Endothelial cell of umbilical vein (primary cell): ENCODE measurements at places on chromosomes 4 and X.

DNA sequence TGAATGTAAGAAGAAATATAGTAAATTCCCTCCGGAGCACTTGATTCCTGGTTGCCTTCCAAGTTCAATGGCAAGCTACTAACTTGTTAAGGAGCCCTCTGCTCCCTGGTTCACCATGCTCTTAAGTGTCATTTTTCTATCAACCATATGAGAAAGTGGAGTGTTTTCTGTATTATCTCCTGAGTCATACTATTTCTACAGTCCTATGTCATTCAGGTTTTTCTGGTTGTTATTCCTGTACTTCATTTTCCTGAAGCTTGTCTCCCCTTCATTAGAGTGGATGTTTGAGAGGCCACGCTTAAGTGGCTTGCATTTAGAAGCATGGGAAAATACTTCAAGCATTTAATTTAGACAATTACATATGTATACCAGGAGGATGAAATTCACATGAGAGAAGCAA, 14.7 kb upstream of the EPGN start:
- no peak for DNase-seq

DNA sequence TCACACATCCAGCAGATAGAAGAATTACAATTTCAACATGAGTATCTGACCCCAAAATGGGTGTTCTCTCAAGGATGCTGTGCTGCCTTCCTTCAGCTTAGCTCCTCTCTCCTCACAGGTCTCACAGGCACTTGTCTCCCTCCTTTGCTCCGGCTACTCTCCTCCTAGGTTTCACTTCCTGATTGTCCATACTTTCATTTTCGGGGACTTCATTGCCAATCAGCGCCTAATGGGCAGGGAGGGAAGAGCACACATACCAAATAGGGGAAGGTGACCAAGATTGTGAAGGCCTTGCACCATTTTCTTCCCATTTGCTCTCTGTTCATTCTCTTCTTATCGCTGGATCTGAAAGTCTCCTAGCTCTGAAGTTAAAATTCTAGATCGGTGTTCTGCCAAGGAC, 125.4 kb upstream of the EOLA2 start:
- DNase-seq: no peak

DNA sequence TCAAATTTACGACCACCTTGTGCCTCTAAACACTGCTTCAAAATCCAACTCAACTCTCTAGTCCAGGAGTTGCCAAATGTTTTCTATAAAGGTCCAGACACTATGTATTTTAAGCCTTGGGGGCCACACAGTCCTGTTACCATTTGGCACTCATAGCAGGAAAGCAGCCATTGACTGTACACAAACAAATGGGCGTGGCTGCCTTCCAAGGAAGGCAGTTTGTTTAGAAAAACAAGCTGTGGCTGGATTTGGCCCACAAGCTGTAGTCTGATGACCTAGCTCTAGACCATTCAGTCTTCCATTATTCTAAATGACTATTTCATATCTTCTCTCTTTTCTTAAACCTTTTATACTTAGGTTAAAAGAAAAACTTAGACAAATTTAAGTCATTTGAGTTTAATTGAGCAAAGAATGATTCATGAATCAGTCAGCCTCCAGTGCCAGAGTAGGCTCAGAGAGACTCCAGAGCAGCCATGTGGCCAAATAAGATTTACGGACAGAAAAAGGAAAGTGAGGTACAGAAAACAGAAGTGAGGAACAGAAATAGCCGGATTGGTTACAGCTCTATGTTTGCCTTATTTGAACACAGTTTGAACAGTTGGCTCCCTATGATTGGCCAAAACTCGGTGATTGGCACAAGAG, 825.8 kb upstream of the LCORL start:
- no peak for DNase-seq

DNA sequence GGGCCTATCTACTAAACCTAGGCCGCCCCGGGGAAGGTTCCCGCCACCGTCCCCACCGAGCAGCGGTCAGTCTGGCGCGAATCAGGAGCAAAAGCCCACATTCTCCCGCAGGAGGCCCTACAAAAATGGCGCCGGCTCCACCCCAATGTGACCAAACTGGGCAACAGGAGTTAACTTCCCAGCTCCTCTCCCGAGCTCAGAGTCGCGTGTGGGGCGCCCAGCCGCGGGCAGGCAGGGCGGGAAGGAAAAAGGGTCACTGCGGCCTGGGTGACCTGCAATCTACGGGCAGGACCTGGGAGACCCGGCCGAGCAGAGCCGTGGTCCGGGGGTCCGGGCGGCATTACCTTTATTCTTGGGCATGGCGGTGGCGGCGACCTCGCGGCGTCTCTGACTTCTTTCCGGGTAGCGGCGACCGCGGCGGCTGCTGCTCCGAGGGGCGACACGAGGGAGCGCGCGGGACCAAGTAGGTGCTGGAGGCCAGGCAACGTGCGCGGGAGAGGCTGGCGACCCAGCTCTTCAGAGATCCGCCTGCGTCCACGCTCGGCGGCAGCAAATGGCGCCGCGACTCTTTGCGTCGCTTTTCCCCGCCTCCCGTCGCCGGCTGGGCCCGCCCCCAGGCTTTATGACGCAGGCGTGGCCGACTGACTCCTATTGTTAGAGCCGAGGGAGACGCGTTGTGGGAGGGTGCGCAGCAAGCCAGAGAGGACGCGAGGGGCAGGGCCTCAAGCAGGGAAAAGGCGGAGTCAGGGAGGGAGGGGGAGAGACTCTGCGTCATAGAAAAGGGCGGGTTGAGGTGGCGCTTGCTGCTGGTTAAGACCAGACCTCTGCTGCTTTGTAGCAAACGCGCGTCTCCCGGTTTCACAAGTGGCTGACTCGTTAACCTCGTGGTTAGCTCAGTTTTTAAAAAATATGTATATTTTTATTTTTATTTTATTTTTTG, at the start of gene EIF1AX:
EIF1AX (minus strand) TSS at position 558 of the 940 bp plus-strand sequence; CDS start at position 360, 198 bp downstream.
- DNase-seq: peak; percentile 98

GRCh38 chrX:78747489-78747888, at the start of gene LPAR4:
LPAR4 (plus strand) TSS chrX:78747720; CDS start chrX:78754870, 7,150 bp downstream.
- peak; percentile 1 for DNase-seq

GRCh38 chrX:8310409-8310808, 139.3 kb upstream of the VCX2 start:
- DNase-seq: no peak

- DNase-seq: no peak
Observed at GRCh38 chrX:121570072-121570841, 522.8 kb downstream of the GLUD2 start.

DNA sequence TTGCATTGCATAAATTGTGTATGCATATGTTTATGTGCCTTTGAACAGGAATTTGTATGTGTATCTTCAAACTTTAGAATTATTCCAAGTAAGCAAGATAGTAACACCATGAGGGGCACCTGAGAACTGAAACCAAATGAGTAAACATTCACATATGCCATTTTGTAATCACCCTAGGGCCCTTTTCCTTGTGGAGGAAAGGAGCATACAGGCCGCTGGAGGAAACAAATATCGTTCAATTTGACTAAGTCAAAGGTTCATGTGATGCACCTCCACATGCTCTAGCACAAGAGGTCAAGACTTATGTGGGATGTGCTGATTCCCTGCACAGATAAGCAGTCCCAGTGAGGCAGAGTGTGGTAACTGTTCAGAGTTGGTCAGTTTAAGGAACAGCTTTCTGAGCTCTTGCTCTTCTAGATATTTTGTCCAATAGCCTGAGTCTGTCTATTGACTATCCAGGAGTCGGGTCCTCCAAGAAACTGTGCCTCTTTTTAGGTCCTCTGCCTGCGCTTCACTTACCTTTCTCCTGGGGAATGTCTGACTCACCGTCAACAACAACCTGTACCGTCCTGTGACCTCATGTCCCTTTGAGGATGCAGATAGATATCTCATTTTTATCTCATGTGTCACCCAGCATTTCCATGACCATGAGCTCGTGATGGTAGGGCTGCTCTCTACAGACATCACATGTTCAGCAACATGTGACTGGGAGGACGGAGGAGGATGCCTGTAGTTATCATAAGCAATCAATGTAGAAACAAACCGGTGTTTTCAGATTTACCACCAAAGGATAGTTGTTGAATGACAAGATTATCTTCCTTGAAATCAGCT, 196.9 kb downstream of the NWD2 start:
- no peak for DNase-seq

- no peak for DNase-seq
Observed at GRCh38 chrX:53262189-53262917, 19.0 kb downstream of the IQSEC2 start.

DNA sequence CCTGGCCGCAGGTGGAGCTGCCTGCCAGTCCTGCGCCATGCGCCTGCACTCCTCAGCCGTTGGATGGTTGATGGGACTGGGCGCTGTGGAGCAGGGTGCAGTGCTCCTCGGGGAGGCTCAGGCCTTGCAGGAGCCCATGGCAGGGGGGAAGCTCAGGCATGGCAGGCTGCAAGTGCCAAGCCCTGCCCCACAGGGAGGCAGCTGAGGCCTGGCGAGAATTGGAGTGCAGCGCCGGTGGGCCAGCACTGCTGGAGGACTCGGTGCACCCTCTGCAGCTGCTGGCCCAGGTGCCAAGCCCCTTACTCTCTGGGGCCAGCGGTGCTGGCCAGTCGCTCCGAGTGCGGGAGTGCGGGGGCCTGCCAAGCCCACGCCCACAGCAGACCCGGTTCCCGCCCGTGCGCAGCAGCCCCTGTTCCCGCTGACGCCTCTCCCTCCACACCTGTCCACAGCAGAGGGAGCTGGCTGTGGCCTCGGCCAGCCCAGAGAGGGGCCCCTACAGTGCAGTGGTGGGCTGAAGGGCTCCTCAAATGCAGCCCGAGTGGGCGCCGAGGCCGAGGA, 275.9 kb upstream of the FRG1 start:
- no peak for DNase-seq

GRCh38 chr4:108570993-108571569, 49.3 kb upstream of the RPL34 start:
- DNase-seq: no peak

DNA sequence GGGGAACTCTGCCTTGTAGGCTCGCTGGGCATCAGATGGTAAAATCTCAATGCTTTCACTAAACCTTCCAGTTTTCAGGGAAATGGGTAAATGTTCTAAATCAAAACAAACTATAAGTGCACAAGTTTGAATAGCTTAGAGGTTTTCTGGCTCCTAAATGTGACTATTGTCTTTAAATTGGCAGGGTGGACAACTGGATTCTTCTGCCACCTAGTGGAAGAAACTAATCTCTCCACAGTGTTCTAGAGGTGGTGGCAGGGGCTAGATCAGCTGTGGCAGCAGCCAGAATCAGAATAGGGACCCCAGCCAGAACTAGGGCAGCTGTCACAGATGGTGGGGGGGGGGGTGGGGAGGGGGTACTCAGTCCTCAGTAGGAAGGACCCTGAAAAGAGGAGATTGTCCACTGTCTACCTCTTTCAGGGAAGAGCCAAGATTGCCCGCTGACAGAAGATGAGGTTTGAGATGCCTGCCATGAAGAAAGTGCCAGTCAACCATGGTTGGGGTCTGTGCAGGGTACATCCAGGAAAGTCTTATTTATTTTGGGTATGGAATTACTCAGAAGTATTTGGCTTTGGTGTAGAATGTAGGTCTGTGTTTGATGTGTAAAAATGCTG, 201.4 kb downstream of the CCNG2 start:
- DNase-seq: peak; percentile 41

- DNase-seq: no peak
Observed at GRCh38 chr4:120130786-120131185, 64.1 kb upstream of the MAD2L1 start.

DNA sequence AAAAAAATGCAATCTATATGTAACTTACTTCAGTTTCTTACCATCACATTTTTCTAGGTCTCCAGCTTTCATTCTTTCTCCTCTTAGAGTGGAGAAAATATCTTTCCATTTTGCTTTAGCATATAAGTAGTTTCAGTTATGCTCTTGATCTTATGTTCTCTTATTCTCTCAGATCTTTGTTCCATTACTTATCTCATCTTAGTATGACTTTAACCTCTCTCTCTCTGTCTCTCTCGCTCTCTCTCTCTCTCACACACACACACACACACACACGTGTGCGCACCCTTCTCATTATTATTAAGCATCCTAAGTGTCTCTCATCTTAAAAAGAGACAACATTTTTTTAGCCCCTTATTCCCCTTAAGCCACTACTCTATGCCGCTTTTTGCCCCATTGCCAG, 92.8 kb downstream of the FAAH2 start:
- DNase-seq: no peak

- no peak for DNase-seq
Observed at GRCh38 chrX:111200327-111200726, 70.0 kb downstream of the CAPN6 start.

DNA sequence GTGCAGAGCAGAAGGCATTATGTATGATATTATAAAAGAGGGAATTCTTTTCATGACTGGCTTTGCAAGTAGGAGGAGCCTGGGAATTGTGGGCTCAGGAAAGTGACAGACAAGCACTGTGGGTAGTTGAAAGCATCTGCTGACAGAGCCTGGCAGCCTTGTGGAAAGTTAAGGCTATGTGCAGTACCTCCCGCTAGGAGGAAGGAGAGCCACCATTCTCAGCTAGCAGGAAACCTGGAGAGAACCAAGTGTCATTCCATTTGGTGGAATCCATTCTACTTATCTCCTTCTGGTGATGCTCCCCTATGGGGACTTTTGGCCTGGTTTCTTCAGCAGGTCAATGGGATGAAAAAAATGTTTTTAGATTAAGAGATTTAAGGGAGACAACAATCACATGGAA, 81.8 kb downstream of the ASB9 start:
- no peak for DNase-seq

DNA sequence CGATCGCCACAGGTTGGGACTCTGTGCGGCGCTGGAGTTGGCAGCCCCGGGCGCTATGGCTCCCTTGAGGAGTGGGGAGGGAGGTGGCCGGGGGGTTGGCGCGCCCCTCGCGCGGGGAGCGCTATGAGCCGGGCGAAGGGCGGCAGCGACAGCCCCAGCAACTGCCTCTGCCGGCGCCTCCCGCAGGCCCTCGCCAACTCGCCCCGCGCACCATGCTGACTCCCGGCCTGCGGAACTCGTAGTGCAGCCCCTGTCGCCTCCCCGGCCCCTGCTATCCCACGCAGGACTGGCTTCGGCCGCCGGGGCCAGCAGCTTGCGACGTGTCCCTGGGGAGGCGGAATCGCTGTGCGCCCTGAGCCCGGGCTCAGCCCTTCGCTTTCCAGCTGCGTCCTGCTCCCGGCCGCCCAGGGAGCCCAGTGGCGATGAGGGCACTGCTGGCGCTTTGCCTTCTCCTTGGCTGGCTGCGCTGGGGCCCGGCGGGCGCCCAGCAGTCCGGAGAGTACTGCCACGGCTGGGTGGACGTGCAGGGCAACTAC, 415 bp downstream of the SHISA3 start:
- DNase-seq: no peak

GRCh38 chr4:866068-866760, 40.3 kb upstream of the CPLX1 start:
- no peak for DNase-seq

DNA sequence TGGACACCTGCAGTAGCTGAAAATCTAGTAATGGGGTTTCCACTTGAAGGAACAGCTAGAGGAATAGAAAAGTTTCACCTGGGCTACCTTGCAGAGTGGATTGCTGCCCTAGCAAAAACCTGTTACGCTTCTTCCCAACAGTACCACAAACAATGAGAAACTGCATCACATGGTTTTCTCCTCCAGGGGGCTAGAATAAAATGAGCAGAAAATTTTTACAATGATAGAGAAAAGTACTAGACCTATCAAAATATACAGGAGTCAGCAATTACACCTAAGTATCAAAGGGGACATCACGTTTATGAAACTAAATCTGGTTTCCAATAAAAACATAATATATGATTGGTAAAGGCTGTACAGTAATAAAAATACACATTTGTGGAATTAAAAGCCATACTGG, 423.1 kb upstream of the PITX2 start:
- no peak for DNase-seq

GRCh38 chr4:99624141-99624719, 33.4 kb downstream of the C4orf54 start:
- DNase-seq: no peak
